ENCODE measurements at places on chromosomes 13 and 19. TPM values are rescaled to one million over a fixed set of nuclear protein-coding genes. Genes with fewer than 3 reads are reported as not detected.

GRCh38 chr13:71870100-71870499 is 3.1 kb upstream of the DACH1 start:
- H3K4me1 ChIP-seq: peaks cover 10% of the 10 kb centered on the region
- H3K27ac ChIP-seq: no peak overlapping the region
- peaks cover 92% of the 10 kb centered on the region for H3K27me3 ChIP-seq
- no peaks in the 10 kb centered on the region for H3K36me3 ChIP-seq
- no peak for DNase-seq

GRCh38 chr13:33318744-33319143 is 33.2 kb upstream of the STARD13 start:
- H3K4me3 ChIP-seq: no peak overlapping the region
- H3K27me3 ChIP-seq: no peaks in the 10 kb centered on the region
- no peak for DNase-seq
- peaks cover 5% of the 10 kb centered on the region for H3K4me1 ChIP-seq
- no peaks in the 10 kb centered on the region for H3K36me3 ChIP-seq
- H3K27ac ChIP-seq: no peak overlapping the region

GRCh38 chr13:27991881-27992280 is 3.4 kb upstream of the URAD start:
- H3K27me3 ChIP-seq: peaks cover 13% of the 10 kb centered on the region
- peak; percentile 9 for DNase-seq
- no peak overlapping the region for H3K27ac ChIP-seq
- no peak overlapping the region for H3K4me3 ChIP-seq
- H3K4me1 ChIP-seq: no peaks in the 10 kb centered on the region
- no peaks in the 10 kb centered on the region for H3K36me3 ChIP-seq

- no peaks in the 10 kb centered on the region for H3K4me1 ChIP-seq
- no peak overlapping the region for H3K4me3 ChIP-seq
- H3K27me3 ChIP-seq: no peaks in the 10 kb centered on the region
- DNase-seq: no peak
- no peaks in the 10 kb centered on the region for H3K36me3 ChIP-seq
Observed at GRCh38 chr13:111399776-111400538, 79.5 kb downstream of the TEX29 start.

DNA sequence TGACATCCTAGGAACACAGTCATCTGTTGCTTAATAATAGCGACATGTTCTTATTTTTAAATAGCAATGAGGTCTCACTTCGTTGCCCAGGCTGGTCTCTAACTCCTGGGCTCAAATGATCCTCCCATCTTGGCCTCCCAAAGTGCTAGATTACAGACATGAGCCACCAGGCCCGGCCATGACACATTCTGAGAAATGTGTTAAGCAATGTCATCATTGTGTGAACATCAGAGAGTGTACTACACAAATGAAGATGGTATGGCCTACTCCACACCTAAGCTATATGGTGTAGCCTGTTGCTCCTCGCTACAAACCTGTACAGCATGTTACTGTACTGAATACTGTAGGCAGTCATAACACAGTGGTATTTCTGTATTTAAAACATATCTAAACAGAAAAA is 24.6 kb upstream of the GARRE1 start:
- peaks cover 19% of the 10 kb centered on the region for H3K4me1 ChIP-seq
- H3K27me3 ChIP-seq: no peaks in the 10 kb centered on the region
- no peak overlapping the region for H3K27ac ChIP-seq
- no peak overlapping the region for H3K4me3 ChIP-seq
- no peak for DNase-seq

DNA sequence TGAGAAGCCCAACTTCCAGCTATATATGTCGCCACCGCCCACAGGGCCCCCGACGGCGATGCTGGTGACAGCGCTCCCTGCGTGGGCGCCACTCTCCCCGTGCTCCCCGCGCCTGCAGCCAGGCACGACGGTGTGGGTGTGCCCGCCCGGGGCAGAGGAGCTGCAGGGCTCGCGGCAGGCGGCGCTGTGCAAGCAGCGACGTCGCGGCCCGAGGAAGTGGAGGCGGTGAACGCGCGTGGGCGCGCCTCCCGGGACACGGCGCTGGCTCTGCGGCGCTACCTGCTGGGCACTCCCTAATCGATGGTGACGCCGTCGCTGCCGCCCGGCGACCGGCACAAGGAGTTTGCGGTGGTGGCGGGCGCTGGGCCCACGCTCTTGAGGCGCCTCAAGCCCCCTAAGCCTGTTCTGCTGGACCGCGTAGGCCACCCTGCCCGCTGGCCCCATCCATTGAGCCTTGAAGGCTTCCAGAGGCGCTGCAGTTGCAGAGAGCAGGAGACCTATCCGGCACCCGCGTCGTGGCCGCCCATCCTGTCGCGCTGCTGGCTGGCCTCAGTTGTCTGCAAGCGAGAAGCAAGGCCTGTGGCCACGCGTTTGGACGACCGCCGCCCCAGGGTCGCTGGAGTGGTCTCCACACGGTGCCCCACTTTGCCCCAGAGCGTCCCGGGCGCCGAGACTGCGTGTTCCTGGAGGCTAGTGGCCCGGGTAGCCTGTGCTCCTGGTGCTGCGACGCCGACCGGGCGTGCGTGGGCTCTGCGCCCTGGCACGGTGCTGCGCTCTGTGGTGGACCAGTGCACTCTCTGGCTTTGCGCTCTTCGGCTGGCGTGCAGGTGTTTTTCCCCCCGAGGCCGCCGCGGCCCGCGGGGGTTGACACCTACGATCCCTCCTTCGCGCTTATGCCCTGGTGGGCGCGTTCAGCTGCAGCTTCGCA is 23.1 kb downstream of the LRFN3 start:
- peaks cover 34% of the 10 kb centered on the region for H3K27me3 ChIP-seq
- H3K36me3 ChIP-seq: no peaks in the 10 kb centered on the region
- H3K27ac ChIP-seq: no peak overlapping the region
- H3K4me3 ChIP-seq: no peak overlapping the region
- DNase-seq: no peak
- H3K4me1 ChIP-seq: no peaks in the 10 kb centered on the region

- no peak for DNase-seq
- peaks cover 6% of the 10 kb centered on the region for H3K36me3 ChIP-seq
- H3K4me1 ChIP-seq: no peaks in the 10 kb centered on the region
- H3K27me3 ChIP-seq: peaks cover 21% of the 10 kb centered on the region
- H3K4me3 ChIP-seq: no peak overlapping the region
- no peak overlapping the region for H3K27ac ChIP-seq
Observed at GRCh38 chr19:3817761-3818160, 31.6 kb upstream of the MATK start.

Gene SIGLEC14
- total RNA-seq: not detected

- peak; percentile 82 for DNase-seq
- peak overlapping the region; percentile 77 for H3K27ac ChIP-seq
- H3K4me3 ChIP-seq: peak overlapping the region; percentile 60
- peaks cover 25% of the 10 kb centered on the region for H3K27me3 ChIP-seq
Observed at GRCh38 chr19:289651-290371, 1.4 kb downstream of the PLPP2 start.

- peaks cover 37% of the 10 kb centered on the region for H3K4me1 ChIP-seq
- no peaks in the 10 kb centered on the region for H3K27me3 ChIP-seq
- peaks cover 41% of the 10 kb centered on the region for H3K36me3 ChIP-seq
- H3K4me3 ChIP-seq: no peak overlapping the region
- H3K27ac ChIP-seq: peak overlapping the region; percentile 50
Observed at GRCh38 chr13:33249066-33249465, 36.5 kb downstream of the STARD13 start.

Gene GPR12
- total RNA-seq: not detected

- no peaks in the 10 kb centered on the region for H3K27me3 ChIP-seq
- no peak for DNase-seq
- H3K27ac ChIP-seq: no peak overlapping the region
Observed at GRCh38 chr13:68128297-68128915, 898.3 kb upstream of the PCDH9 start.

Gene STOML3
- not detected for total RNA-seq

DNA sequence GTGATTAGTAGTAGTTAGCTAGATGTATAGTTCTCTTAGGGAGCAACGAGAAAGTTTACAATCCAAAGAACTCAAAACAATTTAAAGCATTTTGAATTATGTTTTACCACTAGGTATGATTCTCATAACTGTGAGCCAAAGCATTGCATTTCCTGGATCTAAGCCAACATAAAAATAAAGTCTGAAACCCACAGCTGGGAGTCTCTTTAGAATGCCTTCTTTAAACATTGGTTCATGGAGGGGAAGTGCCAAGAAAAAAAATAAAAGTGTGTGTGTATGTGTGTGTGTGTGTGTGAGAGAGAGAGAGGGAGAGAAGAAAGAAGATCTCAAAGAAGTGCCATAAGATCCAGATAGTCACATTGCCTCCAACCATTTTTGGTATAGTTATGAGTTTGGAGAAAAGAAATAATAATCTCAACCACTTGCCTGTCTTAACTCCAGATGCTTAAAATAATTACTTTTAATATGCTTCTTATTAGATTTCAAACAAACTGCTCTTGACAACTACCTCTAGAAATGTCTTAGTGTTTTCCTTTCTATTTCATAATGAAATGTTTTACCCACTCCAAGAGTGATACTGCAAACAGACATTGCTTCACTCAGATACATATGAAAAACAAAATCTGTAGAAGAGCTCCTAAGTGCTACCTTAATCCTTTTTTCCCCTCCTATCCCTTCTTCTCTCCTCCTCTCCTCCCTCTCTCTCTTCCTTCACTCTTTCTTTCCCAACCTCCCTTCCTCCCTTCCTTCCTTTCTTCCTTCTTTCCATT is 554.1 kb downstream of the KCTD12 start:
- H3K27ac ChIP-seq: peak overlapping the region; percentile 33
- no peak overlapping the region for H3K4me3 ChIP-seq
- no peaks in the 10 kb centered on the region for H3K36me3 ChIP-seq
- peaks cover 11% of the 10 kb centered on the region for H3K4me1 ChIP-seq
- H3K27me3 ChIP-seq: no peaks in the 10 kb centered on the region
- peak; percentile 39 for DNase-seq

Gene PBX4
- total RNA-seq: not detected

GRCh38 chr13:45473627-45474026 is 8.9 kb downstream of the COG3 start:
- DNase-seq: no peak
- H3K4me3 ChIP-seq: no peak overlapping the region
- H3K4me1 ChIP-seq: peaks cover 22% of the 10 kb centered on the region
- peaks cover 33% of the 10 kb centered on the region for H3K36me3 ChIP-seq

Gene AMH
- 11.9 TPM for total RNA-seq

DNA sequence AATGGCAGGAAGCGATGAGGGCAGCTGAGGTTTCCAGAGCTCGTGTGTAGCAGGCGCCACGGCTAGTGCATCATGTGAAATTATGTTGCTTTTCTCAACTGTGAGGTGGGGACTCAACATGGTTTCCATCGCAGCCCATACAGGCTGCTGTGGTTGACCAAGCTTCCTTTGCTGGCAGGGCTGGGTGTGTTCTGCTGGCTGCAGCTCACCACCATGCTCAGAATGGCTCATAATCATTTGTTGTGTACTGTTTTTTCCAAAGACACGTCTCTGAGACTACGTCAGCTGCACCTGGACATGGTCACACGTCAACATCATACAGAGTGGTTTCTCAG is 16.1 kb upstream of the RASA3 start:
- no peak overlapping the region for H3K27ac ChIP-seq
- H3K4me1 ChIP-seq: peaks cover 5% of the 10 kb centered on the region
- DNase-seq: no peak
- no peak overlapping the region for H3K4me3 ChIP-seq
- peaks cover 10% of the 10 kb centered on the region for H3K27me3 ChIP-seq

DNA sequence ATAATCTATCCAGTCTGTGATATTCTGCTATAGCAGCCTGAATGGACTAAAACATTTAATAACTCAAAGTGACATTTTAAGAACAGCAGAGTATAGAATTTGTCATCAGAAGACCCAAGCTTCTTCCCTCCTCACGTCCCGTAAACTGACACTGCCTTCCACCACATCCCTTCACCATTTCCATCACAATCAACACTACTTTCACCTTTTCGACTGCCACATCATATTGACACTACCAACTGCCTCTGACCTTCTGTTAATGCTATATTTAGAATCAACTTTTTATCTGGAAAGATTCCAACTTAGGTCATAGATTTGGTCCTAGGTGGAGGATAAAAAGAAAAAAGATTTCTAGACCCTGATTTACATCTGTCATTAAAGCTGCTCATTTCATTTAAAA is 39.6 kb downstream of the STOML3 start:
- H3K36me3 ChIP-seq: no peaks in the 10 kb centered on the region
- H3K4me3 ChIP-seq: no peak overlapping the region
- H3K27me3 ChIP-seq: no peaks in the 10 kb centered on the region
- peak overlapping the region; percentile 49 for H3K27ac ChIP-seq

- no peak overlapping the region for H3K4me3 ChIP-seq
- H3K4me1 ChIP-seq: peaks cover 25% of the 10 kb centered on the region
- no peaks in the 10 kb centered on the region for H3K36me3 ChIP-seq
Observed at GRCh38 chr13:30924721-30925120, 7.7 kb upstream of the TEX26 start.

DNA sequence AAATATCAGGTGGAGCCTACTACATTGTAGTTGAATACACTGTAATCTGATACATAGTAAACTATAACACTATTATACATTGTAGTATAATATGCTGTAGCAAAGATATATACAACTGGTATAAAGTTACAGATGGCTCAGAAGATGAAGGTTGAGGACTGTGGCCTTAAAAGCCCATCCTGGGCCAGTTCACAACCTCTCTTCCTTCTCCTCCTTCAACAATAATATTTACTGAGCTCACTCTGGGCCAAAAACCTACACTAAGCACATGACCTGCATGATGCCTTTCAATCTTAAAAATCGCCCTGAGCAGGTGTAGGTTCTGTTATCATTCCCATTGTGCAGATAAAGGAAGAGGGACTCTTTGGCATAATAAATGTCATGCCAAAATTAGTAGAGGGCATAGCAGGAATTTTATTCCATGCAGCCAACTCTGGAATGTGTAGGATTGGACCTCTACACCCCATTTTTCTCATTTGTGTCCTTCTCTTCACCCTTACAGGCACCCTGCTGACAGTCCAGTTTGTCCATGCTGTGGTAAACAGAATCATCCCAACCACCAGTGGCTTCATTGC is 14.6 kb upstream of the SIN3B start:
- H3K4me1 ChIP-seq: no peaks in the 10 kb centered on the region
- DNase-seq: no peak
- H3K36me3 ChIP-seq: no peaks in the 10 kb centered on the region
- no peak overlapping the region for H3K27ac ChIP-seq
- H3K27me3 ChIP-seq: no peaks in the 10 kb centered on the region
- no peak overlapping the region for H3K4me3 ChIP-seq

Gene CD37
- not detected for total RNA-seq

Gene MEGF8
- 20.6 TPM for total RNA-seq

GRCh38 chr19:28244966-28245365 is 968.0 kb downstream of the UQCRFS1 start:
- H3K4me3 ChIP-seq: no peak overlapping the region
- H3K27ac ChIP-seq: no peak overlapping the region
- DNase-seq: no peak
- H3K27me3 ChIP-seq: no peaks in the 10 kb centered on the region
- H3K4me1 ChIP-seq: no peaks in the 10 kb centered on the region

- peak overlapping the region; percentile 84 for H3K4me3 ChIP-seq
- H3K4me1 ChIP-seq: peaks cover 21% of the 10 kb centered on the region
- H3K27me3 ChIP-seq: no peaks in the 10 kb centered on the region
- peak overlapping the region; percentile 88 for H3K27ac ChIP-seq
- H3K36me3 ChIP-seq: peaks cover 16% of the 10 kb centered on the region
Observed at GRCh38 chr19:43527860-43528622, 1.0 kb upstream of the ETHE1 start.

- no peak for DNase-seq
- H3K4me3 ChIP-seq: no peak overlapping the region
- H3K4me1 ChIP-seq: no peaks in the 10 kb centered on the region
Observed at GRCh38 chr19:31938675-31939074, 406.7 kb upstream of the ZNF507 start.

GRCh38 chr13:31433207-31433606 is 233.4 kb downstream of the B3GLCT start:
- H3K36me3 ChIP-seq: no peaks in the 10 kb centered on the region
- H3K27me3 ChIP-seq: peaks cover 47% of the 10 kb centered on the region
- no peaks in the 10 kb centered on the region for H3K4me1 ChIP-seq
- no peak overlapping the region for H3K4me3 ChIP-seq
- H3K27ac ChIP-seq: no peak overlapping the region
